Chondrocyte (in vitro differentiated cells): ENCODE measurements at places on chromosomes 4 and X. TPM values are rescaled to one million over a fixed set of nuclear protein-coding genes. Genes with fewer than 3 reads are reported as not detected.

The FAM236A gene
- not detected in 3 replicates for total RNA-seq

The TRMT44 gene
- total RNA-seq: 12.4 to 18.0 TPM (median 15.6 TPM) in 3 replicates

The EXOC1L gene
- not detected in 3 replicates for total RNA-seq

The KLB gene
- not detected in 3 replicates for total RNA-seq

- no peaks in the 10 kb centered on the region for H3K4me1 ChIP-seq
- no peaks in the 10 kb centered on the region for H3K36me3 ChIP-seq
- no peak overlapping the region for H3K27ac ChIP-seq
- no peak overlapping the region for H3K4me3 ChIP-seq
- peaks cover 4% of the 10 kb centered on the region for H3K27me3 ChIP-seq
These were observed 93.9 kb downstream of the NXF2B start for GRCh38 chrX:102345916-102346315.

DNA sequence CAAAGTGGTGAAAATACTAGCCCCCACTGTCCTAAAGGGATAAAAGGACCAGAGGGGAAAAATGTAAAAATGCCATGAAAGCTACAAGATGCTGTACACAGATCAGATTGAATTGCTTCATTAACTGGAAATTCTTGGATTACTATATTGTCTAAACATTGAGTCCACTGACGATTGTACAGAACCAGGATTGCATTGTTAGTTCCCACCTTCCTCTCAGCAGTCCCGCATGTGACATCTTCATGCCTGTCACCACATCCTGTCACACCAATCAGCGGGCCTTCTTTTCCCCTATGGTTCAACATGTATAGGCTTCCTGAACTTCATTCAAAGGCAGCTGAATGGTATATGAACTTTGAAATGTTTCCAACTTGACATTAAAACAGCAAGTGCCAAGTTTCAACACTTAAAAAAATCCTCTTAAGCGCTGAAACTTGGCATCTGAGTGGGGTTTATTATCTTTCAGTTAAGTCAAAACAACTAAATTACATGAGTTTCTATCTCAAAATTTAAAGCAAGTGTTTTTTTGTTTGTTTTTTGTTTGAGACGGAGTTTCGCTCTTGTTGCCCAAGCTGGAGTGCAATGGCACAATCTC is 24.6 kb downstream of the ZRSR2 start:
- no peak for DNase-seq
- no peak overlapping the region for H3K27ac ChIP-seq
- peaks cover 12% of the 10 kb centered on the region for H3K4me1 ChIP-seq
- H3K27me3 ChIP-seq: no peaks in the 10 kb centered on the region

DNA sequence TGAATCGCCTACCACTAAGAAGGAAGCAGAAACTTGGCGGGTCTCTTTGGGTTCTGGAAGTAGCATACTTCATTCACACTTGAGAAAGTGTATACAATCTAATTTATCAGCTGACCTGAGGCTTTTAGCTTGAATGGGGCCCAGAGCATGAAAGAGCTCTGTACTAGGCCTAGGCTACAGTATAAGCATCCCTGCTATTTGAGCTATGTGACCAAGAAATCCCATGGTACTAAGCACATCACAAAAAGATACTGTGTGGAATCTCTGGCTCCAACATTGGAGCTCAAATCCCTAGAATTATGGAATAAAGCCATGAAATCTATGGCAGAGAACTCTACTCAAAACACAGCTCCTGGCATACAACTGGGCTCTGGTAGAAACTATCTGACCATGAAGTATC is 43.9 kb upstream of the CCDC149 start:
- H3K4me3 ChIP-seq: no peak overlapping the region
- DNase-seq: no peak
- H3K27me3 ChIP-seq: peaks cover 6% of the 10 kb centered on the region
- no peak overlapping the region for H3K27ac ChIP-seq
- H3K36me3 ChIP-seq: peaks cover 4% of the 10 kb centered on the region
- H3K4me1 ChIP-seq: no peaks in the 10 kb centered on the region

The HOPX gene
- total RNA-seq: 2.0 to 2.7 TPM in 2 of 3 replicates, not detected in the other

The EXOC1 gene
- total RNA-seq: 28.9 to 38.8 TPM (median 29.5 TPM) in 3 replicates
